ENCODE measurements at places on chromosomes 4 and X. TPM values are rescaled to one million over a fixed set of nuclear protein-coding genes. Genes with fewer than 3 reads are reported as not detected.

RAB33A gene
- 5.0 TPM for total RNA-seq

CXCL3 gene
- total RNA-seq: 1.5 TPM

KLB gene
- 0.05 TPM for total RNA-seq

RADX gene
- 13.2 TPM for total RNA-seq

HSD17B13 gene
- total RNA-seq: 0.20 TPM

PDCL2 gene
- not detected for total RNA-seq

BST1 gene
- total RNA-seq: 0.89 TPM

VCX3B gene
- total RNA-seq: not detected

CT47B1 gene
- not detected for total RNA-seq

MSMO1 gene
- 12.1 TPM for total RNA-seq

NAP1L5 gene
- 9.2 TPM for total RNA-seq

CENPI gene
- 0.52 TPM for total RNA-seq

KLHL4 gene
- total RNA-seq: not detected

RAI2 gene
- 0.18 TPM for total RNA-seq

GABRB1 gene
- total RNA-seq: not detected

CT83 gene
- not detected for total RNA-seq

DUX4 gene
- not detected for total RNA-seq

ALB gene
- total RNA-seq: not detected

WDR17 gene
- total RNA-seq: 1.8 TPM

XIAP gene
- 24.7 TPM for total RNA-seq

GPM6B gene
- not detected for total RNA-seq

HHIP gene
- not detected for total RNA-seq

SULT1B1 gene
- 6.3 TPM for total RNA-seq

All from T-helper 17 cell (primary cell).